ENCODE measurements at places on chromosomes 3 and 15. TPM values are rescaled to one million over a fixed set of nuclear protein-coding genes. Genes with fewer than 3 reads are reported as not detected.
A peak's percentile ranks its signal among the peaks of the same experiment; 100 is the strongest.

The FETUB gene
- total RNA-seq: not detected

- DNase-seq: no peak
These were observed 62.6 kb downstream of the PLXNA1 start for GRCh38 chr3:127045435-127046045.

GRCh38 chr3:113124256-113124830 is 87.0 kb upstream of the BOC start:
- DNase-seq: peak; percentile 83

- DNase-seq: no peak
These were observed 28.9 kb downstream of the TKT start for GRCh38 chr3:53226841-53227407.

GRCh38 chr3:191329654-191330529 is at the start of gene UTS2B:
Gene UTS2B, minus strand, starts transcription at chr3:191330526. Its CDS starts 48,337 bp downstream, at chr3:191282189.
- DNase-seq: peak; percentile 61

All from neural progenitor cell (in vitro differentiated cells).